ENCODE measurements at places on chromosomes 5 and 9. TPM values are rescaled to one million over a fixed set of nuclear protein-coding genes. Genes with fewer than 3 reads are reported as not detected.

LIX1 gene
- total RNA-seq: not detected

TAF11L14 gene
- total RNA-seq: not detected

CATSPER3 gene
- total RNA-seq: 0.17 TPM

PCDHA13 gene
- under 0.01 TPM for total RNA-seq

ORM2 gene
- not detected for total RNA-seq

PTPRD gene
- total RNA-seq: 13.1 TPM

CTNND2 gene
- total RNA-seq: not detected

ZFP2 gene
- total RNA-seq: 1.8 TPM

PCDHGA12 gene
- 26.0 TPM for total RNA-seq

SPEF2 gene
- total RNA-seq: 4.1 TPM

FIBCD1 gene
- 17.5 TPM for total RNA-seq

ZFP62 gene
- 18.5 TPM for total RNA-seq

SPATA31A6 gene
- not detected for total RNA-seq

SCGB3A1 gene
- total RNA-seq: not detected

MEF2C gene
- 14.1 TPM for total RNA-seq

MAPK9 gene
- 27.2 TPM for total RNA-seq

SLC22A4 gene
- total RNA-seq: 3.0 TPM

FOXD4L5 gene
- 0.15 TPM for total RNA-seq

ZFP37 gene
- 3.0 TPM for total RNA-seq

FBXL7 gene
- total RNA-seq: 7.3 TPM

IQGAP2 gene
- 6.1 TPM for total RNA-seq

SPINK6 gene
- not detected for total RNA-seq

SPINK7 gene
- total RNA-seq: not detected

SLC34A1 gene
- total RNA-seq: not detected

OR1L6 gene
- not detected for total RNA-seq

SCGB3A2 gene
- total RNA-seq: not detected

TICAM2 gene
- 11.8 TPM for total RNA-seq

SPATA6L gene
- 0.15 TPM for total RNA-seq

IFNA2 gene
- total RNA-seq: not detected

FREM1 gene
- total RNA-seq: 0.17 TPM

PDZD2 gene
- total RNA-seq: 0.50 TPM

ZSWIM6 gene
- total RNA-seq: 10.4 TPM

BAAT gene
- total RNA-seq: not detected

FCHO2 gene
- 19.4 TPM for total RNA-seq

DDX4 gene
- total RNA-seq: not detected

AP3B1 gene
- 55.6 TPM for total RNA-seq
